Cardiac septum (tissue), 1 donor: ENCODE measurements at places on chromosomes 2 and 18. TPM values are rescaled to one million over a fixed set of nuclear protein-coding genes. Genes with fewer than 3 reads are reported as not detected.
A peak's percentile ranks its signal among the peaks of the same experiment; 100 is the strongest.

DNA sequence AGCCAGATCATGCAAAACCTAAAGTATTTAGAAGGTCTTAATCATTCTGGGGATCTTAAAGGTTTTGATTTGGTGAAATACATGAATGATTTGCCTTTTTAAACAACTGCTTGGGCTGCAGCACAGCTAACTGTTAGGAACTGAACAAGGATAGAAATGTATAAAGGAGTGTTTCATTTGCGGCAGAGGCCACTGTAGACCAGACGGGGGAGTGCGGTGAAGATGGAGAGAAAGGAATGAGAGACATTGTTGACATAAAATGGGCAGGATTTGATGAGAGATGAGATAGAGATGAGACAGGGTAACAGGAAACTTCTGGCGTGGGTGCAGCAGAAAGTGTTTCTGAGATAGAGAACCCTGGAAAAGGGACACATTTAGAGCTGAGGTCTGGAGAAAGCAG, 308.1 kb downstream of the TMX3 start:
- DNase-seq: no peak

GRCh38 chr2:167626961-167627360, 620.4 kb downstream of the STK39 start:
- DNase-seq: no peak

GRCh38 chr2:9001229-9001628, 2.3 kb downstream of the MBOAT2 start:
- no peak for DNase-seq

GRCh38 chr2:20424300-20425290, 22.3 kb upstream of the RHOB start:
- DNase-seq: peak; percentile 88

- no peak for DNase-seq
Observed at GRCh38 chr2:207073412-207073800, 92.3 kb downstream of the KLF7 start.

DNA sequence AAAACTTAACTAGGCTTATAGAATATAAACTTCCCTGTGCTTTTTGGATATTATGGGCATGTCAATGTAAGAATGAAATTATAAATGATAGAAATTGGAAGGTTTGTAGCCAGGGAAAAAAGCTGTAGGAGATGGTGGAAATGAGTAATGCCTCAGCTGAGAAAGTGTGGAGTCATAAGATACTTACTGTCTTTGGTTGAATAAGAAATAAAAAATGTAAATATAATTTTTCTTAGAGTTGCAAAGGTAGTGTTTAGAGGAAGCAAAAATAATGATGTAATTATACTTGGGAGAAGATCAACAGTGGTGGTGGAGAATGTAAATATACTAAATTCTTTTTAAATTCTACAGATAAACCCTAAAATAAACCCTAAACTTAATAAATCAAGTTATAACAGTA, 26.2 kb upstream of the RND3 start:
- DNase-seq: no peak

GRCh38 chr18:22556222-22557167, 138.8 kb upstream of the CTAGE1 start:
- DNase-seq: peak; percentile 91

GRCh38 chr18:25112821-25113434, 239.0 kb downstream of the ZNF521 start:
- no peak for DNase-seq

GRCh38 chr2:171824086-171824485, 70.0 kb downstream of the SLC25A12 start:
- DNase-seq: no peak

DNA sequence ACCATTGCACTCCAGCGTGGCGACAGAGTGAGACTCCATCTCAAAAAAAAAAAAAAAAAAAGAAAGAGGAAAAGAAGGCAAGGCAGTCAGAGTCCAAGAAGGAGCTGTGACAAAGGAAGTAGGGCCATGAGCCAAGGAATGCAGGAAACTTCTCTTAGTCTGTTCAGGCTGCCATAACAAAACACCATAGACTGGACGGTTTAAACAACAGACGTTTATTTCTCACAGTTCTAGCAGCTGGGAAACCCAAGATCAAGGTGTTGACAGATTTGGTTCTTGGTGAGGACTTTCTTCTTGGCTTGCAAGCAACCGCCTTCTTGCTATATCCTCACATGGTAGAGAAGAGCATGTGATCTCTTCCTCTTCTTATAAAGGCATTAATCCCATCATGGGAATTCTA, 13.1 kb upstream of the SUMO1 start:
- DNase-seq: no peak

DNA sequence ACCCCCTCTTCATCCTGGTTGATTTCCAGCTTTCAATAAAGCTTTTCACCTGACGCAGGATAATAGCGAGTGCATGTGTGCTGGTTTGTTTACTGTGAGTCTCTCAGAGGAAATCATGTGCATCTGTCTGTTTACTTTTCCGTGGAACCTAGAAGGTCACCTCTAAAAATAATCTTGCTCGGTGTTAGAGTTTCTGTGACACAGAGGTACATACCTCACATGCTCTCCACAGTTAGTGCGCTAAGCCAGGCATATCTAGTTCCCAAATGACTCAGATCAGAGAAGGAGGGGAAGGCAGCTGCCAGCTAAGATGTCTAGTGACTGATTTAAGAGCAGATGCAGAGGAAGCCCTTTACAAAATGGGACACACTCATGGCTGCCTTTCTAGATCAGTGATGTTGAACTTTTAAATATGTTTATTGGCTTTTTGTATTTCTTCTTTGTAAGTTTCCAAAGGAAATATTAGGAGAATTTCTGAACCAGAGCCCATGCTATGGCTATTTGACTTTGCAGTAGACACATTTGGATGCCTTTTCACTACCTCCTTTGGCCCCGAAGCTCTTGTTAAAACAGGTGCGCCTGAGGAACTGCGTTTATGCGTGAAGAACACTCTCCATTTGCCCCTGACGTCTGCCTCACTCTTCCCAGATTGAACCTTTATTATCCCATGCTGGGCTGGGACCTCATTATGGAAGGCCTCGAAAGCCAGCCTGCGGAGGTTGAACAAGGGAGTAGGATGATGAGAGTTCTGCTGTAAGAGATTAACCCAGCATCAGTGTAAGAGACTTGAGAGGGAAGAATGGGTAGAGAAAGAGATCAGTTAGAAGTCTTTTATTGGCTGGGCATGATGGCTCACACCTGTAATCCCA, 145.6 kb downstream of the FAM161A start:
- no peak for DNase-seq

The C2orf80 gene
- total RNA-seq: not detected

The TMX3 gene
- 33.2 TPM for total RNA-seq

The TXNDC2 gene
- total RNA-seq: not detected

The COL4A3 gene
- total RNA-seq: 1.6 TPM

The ST6GAL2 gene
- 0.38 TPM for total RNA-seq

The IL1F10 gene
- not detected for total RNA-seq

The SH2D6 gene
- not detected for total RNA-seq

The SOWAHC gene
- total RNA-seq: 2.4 TPM

The CAPN14 gene
- total RNA-seq: 0.16 TPM

The TMEM17 gene
- 1.4 TPM for total RNA-seq
